ENCODE measurements at places on chromosomes 13 and 19. TPM values are rescaled to one million over a fixed set of nuclear protein-coding genes. Genes with fewer than 3 reads are reported as not detected.
A peak's percentile ranks its signal among the peaks of the same experiment; 100 is the strongest.

CCNE1 gene
- total RNA-seq = 2.5 TPM

ATP8B3 gene
- 0.68 TPM for total RNA-seq

ZNF100 gene
- total RNA-seq = 8.4 TPM

SULT2A1 gene
- not detected for total RNA-seq

AMER2 gene
- total RNA-seq = 1.4 TPM

KIR3DL1 gene
- total RNA-seq = not detected

SYT5 gene
- 7.8 TPM for total RNA-seq

KLF2 gene
- 49.3 TPM for total RNA-seq

ZNF528 gene
- total RNA-seq = 15.5 TPM

UQCRFS1 gene
- 46.4 TPM for total RNA-seq

- H3K4me3 ChIP-seq = no peak overlapping the region
- H3K36me3 ChIP-seq = peaks cover 35% of the 10 kb centered on the region
- H3K27me3 ChIP-seq = no peaks in the 10 kb centered on the region
- peak; percentile 74 for DNase-seq
- peak overlapping the region; percentile 46 for H3K27ac ChIP-seq
- peaks cover 58% of the 10 kb centered on the region for H3K4me1 ChIP-seq
These were observed 40.2 kb downstream of the SMIM24 start for GRCh38 chr19:3440082-3440481.

DNA sequence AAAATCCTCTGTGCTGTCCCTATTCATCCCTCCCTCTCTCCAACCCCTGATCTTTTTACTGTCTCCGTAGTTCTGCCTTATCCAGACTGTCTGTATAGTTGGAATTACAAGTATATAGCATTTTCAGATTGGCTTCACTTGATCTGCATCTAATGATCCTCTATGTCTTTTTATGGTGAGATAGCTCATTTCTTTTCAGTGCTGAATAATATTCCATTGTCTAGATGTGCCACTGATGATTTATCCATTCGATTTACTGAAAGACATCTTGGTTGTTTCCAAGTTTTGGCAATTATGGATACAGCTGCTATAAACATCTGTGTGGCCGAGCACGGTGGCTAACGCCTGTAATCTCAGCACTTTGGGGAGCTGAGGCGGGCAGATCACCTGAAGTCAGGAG lies 19.1 kb downstream of the IRGC start:
- no peak overlapping the region for H3K4me3 ChIP-seq
- H3K27me3 ChIP-seq = no peaks in the 10 kb centered on the region
- H3K27ac ChIP-seq = no peak overlapping the region
- no peak for DNase-seq
- H3K4me1 ChIP-seq = no peaks in the 10 kb centered on the region
- H3K36me3 ChIP-seq = peaks cover 56% of the 10 kb centered on the region

DNA sequence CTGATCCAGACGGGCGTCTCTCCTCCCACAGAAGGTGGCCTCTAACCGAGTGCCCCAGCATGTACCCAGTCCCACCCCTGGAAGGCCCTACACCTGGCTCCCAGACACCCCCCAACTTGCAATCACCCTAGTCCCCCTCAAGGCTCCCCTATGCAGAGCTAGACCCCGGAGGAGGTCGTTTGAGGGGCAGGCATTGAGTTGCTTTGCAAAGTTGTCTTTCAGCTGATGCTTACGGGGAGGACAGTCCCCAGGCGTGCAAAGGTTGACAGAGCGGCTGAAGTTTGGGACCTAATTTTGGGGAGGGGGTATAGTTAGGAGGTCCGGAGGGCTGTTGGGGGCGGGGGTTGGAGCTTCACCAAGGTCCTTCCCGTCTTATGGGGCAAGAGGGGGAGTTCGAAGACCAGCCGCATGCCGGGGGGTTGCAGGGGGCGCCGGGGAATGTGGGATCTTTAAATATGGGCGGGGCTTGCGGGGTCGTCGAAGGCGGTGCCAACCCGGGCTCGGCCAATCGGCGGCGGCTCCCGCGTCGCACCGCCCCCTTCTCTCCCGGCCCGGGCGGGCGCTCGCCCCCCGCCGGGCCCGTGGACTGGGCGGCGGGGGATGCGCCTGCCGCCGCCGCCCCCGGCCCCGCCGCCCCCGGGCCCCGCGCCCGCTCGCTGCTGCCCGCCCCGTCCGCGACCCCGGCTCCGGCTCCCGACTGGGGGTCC lies at the start of gene KCNN1:
KCNN1 (plus strand) TSS at position 558 of the 707 bp plus-strand sequence. CDS start 6,782 bp downstream, outside the sequence.
- H3K27me3 ChIP-seq = peaks cover 36% of the 10 kb centered on the region
- H3K27ac ChIP-seq = no peak within 1 kb of the TSS
- no peaks in the 10 kb centered on the region for H3K36me3 ChIP-seq
- H3K4me3 ChIP-seq = no peak within 1 kb of the TSS

- H3K4me1 ChIP-seq = no peaks in the 10 kb centered on the region
- DNase-seq = no peak
- no peaks in the 10 kb centered on the region for H3K27me3 ChIP-seq
- H3K4me3 ChIP-seq = no peak overlapping the region
- H3K36me3 ChIP-seq = no peaks in the 10 kb centered on the region
These were observed 34.4 kb upstream of the OXGR1 start for GRCh38 chr13:97028441-97029299.

DNA sequence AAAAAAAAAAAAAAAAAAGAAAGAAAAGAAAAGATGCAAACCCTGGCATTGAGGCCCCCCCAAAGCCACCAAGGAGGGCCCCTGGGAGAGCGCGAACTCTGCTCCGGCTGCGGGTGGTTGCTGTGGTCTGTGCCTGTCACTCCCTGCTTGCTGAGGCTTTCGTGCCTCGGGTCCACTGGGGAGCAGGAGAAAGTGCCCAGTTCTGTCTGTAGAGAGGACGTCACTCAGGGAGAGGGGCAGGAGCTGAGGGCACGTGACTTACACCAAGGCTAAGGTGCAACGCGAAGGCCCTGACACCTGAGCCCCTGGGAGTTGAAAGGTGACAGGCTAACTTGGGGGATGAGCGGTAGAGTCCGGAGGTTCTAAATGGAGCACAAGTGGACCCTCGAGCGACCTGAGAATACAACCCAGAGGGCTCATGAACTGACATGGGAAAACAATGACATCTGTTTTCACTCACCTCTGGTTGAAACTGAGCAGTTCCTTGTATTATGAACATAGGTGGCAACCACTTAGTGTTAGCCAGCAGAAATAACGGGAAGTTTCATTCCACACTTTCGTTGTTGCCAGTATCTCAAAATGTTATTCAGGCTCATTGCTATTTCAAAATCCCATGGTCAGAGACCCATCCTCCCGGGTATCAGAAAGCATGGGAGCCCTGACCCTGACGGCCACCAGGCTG lies 69.2 kb upstream of the TM9SF2 start:
- H3K36me3 ChIP-seq = no peaks in the 10 kb centered on the region
- DNase-seq = no peak
- H3K27me3 ChIP-seq = no peaks in the 10 kb centered on the region
- no peaks in the 10 kb centered on the region for H3K4me1 ChIP-seq
- peak overlapping the region; percentile 12 for H3K27ac ChIP-seq
- H3K4me3 ChIP-seq = no peak overlapping the region

DNA sequence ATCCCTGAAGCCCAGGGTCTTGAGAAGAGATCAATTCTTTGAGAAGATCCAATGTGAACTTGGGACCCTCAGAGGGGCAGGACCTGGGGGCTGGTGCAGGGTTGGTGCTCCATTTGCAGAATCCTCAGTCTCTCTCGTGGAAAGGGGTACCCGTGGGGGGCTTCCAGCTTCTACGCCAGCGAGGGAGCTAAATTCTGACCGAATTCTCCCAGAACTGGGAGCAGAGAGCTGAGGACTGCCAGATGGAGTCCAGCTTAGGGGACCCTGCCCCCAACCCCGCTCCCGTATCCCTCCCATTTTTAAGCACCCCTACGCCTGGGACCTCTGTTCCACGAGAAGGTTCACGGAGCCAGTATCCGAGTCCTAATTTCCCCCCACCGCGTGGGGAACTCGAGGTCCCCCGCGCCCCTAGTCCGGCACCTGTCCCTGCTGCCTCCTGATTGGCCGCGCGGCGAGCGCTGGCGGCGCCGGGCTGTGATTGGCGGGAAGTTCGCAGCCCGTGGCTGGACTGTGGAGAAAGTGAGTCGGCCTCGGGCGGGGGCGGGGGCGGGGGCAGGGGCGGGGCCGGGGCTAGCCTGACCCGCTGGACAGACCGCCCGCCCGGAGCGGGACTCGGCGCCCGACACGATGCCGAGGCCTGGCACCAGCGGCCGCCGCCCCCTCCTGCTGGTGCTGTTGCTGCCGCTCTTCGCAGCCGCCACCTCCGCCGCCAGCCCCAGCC lies 4.4 kb upstream of the LTBP4 start:
- peak overlapping the region; percentile 32 for H3K4me3 ChIP-seq
- H3K4me1 ChIP-seq = no peaks in the 10 kb centered on the region
- H3K27ac ChIP-seq = no peak overlapping the region

DNA sequence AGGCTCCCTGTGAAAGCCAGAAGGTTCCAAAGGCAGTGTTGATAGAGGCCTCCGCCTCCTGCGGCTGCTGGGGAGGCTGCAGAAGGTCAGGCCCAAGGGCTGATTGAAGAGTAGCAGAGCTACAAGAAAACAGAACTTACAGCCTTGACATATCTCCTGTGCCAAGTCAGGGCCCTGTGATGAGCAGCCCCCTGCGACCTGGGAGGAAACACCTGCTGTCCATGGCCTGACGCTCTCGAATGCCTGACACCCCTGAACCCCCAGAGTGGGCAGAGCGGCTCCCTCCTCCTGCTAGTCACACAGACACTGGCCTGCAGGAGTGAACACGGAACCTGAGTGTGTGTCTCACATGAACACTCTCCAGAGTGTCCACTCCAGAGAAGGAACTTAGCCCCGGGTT lies 38.2 kb upstream of the TUBGCP3 start:
- no peaks in the 10 kb centered on the region for H3K36me3 ChIP-seq
- no peak overlapping the region for H3K4me3 ChIP-seq
- H3K4me1 ChIP-seq = no peaks in the 10 kb centered on the region
- no peak for DNase-seq

GRCh38 chr19:54029930-54030490 lies 33.7 kb downstream of the VSTM1 start:
- no peak overlapping the region for H3K4me3 ChIP-seq
- DNase-seq = no peak
- H3K27me3 ChIP-seq = no peaks in the 10 kb centered on the region

DNA sequence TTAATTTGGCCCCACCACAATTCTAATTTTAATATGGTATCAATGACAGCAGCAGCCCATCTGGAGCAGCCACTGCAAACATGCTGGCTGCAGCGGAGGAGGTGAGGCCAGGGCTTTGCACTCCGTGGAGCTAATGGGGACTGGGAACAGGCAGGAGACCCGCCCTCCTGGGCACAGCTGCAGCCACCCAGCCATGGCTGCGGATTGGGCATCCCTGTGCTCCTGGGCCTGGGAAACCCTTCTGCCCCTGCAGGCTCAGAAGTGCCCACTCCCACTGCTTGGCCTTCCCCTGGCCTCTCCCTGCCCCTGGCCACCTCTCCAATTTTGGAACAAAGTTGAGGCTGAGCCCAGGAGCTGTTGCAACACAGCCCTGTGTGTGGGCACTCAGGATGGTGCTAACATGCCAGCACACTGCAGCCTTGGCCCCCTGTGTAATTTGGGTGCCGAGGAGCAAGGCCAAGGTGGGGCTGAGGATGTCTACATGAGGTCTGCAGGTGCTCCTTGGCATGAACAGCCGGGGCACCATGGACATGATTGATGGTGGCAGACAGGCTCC lies 123.6 kb downstream of the PCDH9 start:
- H3K36me3 ChIP-seq = no peaks in the 10 kb centered on the region
- no peak overlapping the region for H3K4me3 ChIP-seq
- H3K27ac ChIP-seq = no peak overlapping the region
- H3K4me1 ChIP-seq = no peaks in the 10 kb centered on the region
- peak; percentile 58 for DNase-seq

GRCh38 chr13:91303031-91303430 lies 44.5 kb upstream of the MIR17HG start:
- H3K4me1 ChIP-seq = no peaks in the 10 kb centered on the region
- no peaks in the 10 kb centered on the region for H3K36me3 ChIP-seq
- H3K4me3 ChIP-seq = no peak overlapping the region
- no peak for DNase-seq

GRCh38 chr19:12156223-12157058 lies at the start of gene ZNF625:
Gene ZNF625 (minus strand): TSS chr19:12156734. CDS start chr19:12156558, 176 bp downstream.
- peaks cover 20% of the 10 kb centered on the region for H3K4me1 ChIP-seq
- H3K36me3 ChIP-seq = no peaks in the 10 kb centered on the region
- peak within 1 kb of the TSS; percentile 84 for H3K27ac ChIP-seq
- peak within 1 kb of the TSS; percentile 84 for H3K4me3 ChIP-seq
- peak; percentile 94 for DNase-seq
- H3K27me3 ChIP-seq = no peaks in the 10 kb centered on the region

GRCh38 chr19:16797876-16798275 lies 31.3 kb upstream of the SIN3B start:
- H3K4me1 ChIP-seq = no peaks in the 10 kb centered on the region
- DNase-seq = no peak
- H3K36me3 ChIP-seq = no peaks in the 10 kb centered on the region
- no peak overlapping the region for H3K4me3 ChIP-seq
- no peak overlapping the region for H3K27ac ChIP-seq

DNA sequence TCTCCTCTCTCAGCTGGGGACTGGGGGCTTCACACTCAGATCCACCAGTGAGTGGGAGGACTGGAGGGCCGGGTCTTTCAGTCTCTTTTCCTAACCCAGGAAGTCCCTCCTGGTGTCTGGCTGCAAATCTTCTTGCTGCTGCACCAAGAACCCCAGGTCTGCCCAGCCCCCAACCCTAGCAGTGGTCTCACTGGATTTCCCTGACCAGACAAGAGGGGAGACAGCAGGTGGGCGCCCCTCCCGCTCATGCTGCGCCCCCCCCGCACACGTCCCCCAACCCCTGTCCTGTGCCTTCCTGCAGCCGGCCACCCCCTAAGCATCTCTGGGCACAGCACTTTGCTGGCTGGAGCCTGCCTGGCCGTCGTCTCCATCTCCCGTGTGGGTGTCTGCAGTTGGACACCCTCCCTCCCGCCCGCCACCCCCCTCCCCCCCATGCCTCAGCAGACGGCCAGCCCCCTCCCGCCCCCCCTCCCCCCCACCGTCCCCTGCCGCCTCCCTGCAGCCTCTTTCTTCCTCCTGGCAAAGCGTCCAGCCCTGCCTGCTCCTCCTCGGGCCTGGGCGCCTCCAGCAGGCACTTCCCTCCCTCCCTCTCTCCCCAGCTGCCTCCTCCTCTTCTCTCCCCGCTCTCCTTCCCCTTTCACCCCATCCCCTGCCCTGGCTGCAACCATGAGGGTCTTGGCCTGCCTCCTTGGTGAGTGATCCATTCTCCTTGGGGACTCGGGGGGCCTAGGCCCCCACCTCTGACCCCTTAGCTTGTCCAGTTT lies at the start of gene SSC5D:
SSC5D (plus strand) TSS at position 513 of the 764 bp plus-strand sequence; CDS start at position 667, 154 bp downstream.
- peak within 1 kb of the TSS; percentile 99 for H3K27ac ChIP-seq
- peak; percentile 90 for DNase-seq
- peaks cover 92% of the 10 kb centered on the region for H3K4me1 ChIP-seq
- no peaks in the 10 kb centered on the region for H3K27me3 ChIP-seq

DNA sequence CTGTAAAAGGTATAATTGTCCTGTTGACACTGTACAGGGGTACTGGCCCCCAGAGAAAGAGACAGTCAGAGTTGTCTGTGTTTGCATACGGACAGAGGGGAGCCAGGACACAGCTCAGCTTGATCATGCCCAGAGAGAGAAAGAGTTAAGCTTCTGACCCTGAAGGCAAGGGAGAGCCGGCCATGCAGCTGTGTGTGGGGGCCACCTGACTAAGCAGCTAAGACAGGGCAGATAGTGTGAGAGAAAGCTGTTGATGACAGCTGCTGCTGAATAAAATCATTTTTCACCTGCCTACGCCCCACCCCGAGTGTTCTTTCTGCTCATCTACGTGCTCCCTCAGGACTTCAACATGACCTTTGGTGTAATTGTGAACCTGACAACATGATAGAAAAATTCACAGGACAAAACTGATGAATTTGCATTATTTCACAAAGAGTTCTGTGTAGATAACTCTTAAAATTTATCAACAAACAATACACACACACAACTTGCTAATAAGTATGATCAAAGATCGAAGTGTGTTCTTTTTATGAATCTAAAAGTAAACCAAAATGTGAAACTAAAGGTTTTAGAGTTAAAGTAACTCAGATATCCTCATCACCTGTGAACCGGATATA lies 1294.3 kb upstream of the ATXN8OS start:
- no peak for DNase-seq
- no peaks in the 10 kb centered on the region for H3K36me3 ChIP-seq
- no peaks in the 10 kb centered on the region for H3K27me3 ChIP-seq

Measured in sigmoid colon (tissue), 7 donors.